Activated CD4-positive, alpha-beta T cell treated with anti-CD3 and anti-CD28 coated beads, Interleukin-2, amount 50 U/mL, for 24 hours (primary cell): ENCODE measurements at places on chromosomes 12 and 14.

GRCh38 chr12:55711786-55712553 lies 3.9 kb upstream of the BLOC1S1 start:
- no peak for DNase-seq

GRCh38 chr14:103436533-103436932 lies 51.3 kb downstream of the MARK3 start:
- DNase-seq: no peak

GRCh38 chr12:107788281-107788680 lies 13.8 kb downstream of the ASCL4 start:
- no peak for DNase-seq

DNA sequence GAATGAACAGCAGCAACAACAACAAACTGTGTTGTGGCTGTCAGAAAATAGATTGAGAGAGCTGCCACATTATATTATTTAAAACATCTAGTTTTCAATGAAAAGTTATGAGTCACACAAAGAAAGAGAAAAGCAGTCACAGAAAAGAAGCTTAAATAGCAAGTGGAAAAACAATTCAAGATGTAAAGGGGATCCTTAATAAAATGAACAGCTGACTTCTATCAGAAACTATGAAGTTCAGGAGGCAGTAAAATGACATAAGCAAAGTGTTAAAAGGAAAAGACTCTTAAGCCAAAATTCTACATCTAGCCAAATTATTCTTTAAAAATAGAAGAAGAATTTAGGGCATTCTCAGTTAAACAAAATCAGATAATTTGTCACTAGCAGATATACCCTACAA lies 5.6 kb downstream of the CLEC14A start:
- no peak for DNase-seq

DNA sequence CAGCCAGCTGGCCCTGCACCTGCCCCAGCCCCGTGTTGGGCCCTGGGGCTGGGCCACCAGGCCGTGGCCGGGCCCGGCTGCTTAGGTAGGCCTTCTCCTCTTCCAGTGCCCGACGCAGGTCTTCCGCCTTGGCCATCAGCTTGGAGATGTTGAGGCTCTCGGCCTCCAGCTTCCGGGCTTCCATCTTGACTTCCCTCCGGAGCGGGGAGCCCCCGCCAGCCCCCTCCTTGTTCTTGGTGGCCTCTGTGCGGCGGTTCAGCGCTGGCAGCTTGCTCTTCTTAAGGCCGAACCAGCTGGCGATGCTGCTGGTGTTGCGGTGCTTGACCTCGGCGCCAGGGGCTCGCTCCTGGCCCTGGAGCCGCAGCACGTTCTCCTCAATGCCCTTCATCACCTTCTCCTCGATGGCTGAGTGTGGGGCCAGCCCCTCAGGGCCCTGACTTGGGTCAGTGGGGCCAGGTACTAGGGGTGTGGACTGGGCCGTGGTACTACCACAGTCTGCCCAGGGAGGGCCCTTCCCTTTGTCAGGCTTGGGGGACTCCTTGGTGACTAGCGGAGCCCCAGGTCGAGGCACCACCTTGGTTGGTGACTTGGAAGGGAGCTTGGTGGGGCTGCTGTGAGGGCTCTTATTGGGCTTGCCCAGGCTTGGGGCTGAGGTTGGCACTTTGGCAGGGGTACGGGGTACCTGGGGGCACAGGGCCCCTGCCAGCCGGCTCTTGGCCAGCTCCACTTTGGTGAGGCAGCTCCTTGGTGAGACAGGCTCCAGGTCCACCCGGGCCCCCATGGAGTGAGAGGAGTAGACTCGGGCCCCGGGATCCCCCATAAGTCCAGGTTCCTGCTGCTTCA lies 33.2 kb downstream of the NCKAP5L start:
- DNase-seq: no peak

- no peak for DNase-seq
These were observed 66.5 kb downstream of the TBC1D30 start for GRCh38 chr12:64890873-64891468.

- DNase-seq: no peak
These were observed 596.8 kb upstream of the FBXO33 start for GRCh38 chr14:40028991-40029390.

GRCh38 chr14:81268016-81268416 lies 47.3 kb upstream of the GTF2A1 start:
- no peak for DNase-seq

DNA sequence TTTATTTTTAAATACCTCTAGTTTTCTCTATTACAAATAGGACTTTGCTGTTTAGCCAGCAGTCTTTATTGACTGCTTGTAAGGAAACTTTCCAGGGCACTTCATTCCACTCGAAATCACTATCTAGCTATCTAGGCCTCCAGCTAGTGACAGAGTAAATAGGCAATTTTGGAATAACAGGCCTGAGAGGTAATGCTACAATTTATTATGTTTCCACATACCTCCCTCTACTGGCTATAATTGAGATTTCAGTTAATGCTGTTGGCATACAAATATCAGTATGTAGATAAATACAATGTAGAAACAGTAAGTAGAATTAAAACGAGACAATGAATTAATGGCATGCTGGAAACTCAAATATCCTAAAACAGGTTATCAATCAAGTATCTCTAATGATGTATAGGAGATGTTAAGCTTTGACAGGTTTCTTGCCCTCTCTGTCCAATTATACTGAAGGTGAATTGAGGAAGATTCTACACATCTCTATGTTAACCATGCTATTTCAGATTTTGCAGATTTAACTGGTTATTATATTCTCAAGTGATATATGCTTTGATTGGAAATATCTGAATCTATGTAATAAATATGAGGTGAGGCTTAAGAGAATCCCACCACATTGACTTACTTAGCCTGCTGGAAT lies 7.2 kb downstream of the DTD2 start:
- no peak for DNase-seq

- no peak for DNase-seq
These were observed 177.7 kb upstream of the FRMD6 start for GRCh38 chr14:51473808-51474565.

DNA sequence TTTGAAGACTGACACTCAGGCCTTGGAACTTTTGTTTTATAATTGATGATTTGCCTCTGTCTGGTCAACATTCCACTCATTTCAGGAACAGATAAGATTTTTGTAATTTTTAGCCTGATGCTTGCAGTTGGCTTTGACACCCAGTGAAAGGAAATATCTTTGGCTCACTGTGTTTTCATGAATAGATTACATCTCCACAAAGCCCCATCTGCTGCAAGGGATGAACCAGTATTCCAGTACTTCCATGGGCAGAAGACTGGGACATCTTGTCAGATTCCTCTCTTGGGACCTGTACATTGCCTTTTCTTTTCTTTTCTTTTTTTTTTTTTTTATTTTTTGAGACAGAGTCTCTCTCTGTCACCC lies 28.4 kb downstream of the GSG1 start:
- DNase-seq: no peak

DNA sequence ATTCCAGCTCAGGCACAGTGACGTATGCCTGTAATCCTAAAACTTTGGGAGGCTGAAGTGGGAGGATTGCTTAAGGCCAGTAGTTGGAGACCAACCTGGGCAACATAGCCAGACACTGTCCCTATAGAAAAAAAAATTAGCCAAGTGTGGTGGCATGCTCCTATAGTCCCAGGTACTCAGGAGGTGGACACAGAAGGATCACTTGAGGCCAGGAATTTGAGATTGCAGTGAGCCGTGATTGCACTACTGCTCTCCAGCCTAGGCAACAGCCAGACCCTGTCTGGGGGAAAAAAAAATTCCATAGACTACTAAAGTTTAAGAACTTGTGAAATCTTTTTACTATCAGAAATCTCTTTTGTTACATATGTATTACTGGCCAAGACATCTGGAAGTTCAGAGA lies 6.6 kb downstream of the FAM177A1 start:
- no peak for DNase-seq

GRCh38 chr14:37988472-37988871 lies 219.2 kb upstream of the SSTR1 start:
- DNase-seq: no peak

DNA sequence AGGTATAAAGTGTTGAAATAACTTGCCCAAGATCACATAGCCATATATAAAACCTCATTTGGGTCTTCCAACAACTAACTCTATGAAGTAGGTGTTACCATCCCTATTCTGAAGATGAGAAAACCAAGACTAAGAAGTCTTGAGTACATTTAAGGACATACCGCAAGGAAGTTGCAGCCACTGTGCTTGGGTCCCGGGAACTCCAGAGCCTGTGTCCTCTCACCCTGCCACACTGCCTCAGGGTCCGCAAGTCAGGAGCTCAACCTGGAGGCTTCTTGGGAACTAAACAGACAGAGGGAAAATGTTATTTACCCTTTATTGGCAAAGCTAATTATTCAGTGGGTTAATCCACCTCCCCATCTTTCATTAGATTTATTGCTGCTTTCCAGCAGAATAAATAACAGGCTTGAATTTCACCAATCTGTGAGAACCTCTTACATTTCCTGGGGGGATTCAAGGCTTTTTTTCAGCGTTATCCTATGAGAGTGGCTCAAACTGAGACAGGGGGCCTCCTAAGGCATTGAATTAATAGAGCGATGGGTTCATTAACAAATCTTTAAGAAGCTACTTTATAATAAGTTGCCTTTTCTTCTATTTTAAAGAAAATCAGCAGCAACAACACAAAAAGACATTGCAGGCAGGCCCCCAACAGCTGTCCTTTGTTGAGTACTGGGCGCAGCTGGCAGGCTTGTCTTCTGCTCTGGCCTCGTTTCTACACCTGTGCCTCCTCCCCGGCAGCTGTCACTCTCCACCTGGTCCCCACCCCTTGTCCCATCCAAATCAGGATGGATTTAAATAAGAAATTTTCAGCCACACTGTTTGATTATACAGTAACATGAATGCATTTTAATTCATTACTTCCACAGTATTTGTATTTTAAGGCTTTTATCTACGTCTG lies 25.3 kb downstream of the PHLDA1 start:
- no peak for DNase-seq

DNA sequence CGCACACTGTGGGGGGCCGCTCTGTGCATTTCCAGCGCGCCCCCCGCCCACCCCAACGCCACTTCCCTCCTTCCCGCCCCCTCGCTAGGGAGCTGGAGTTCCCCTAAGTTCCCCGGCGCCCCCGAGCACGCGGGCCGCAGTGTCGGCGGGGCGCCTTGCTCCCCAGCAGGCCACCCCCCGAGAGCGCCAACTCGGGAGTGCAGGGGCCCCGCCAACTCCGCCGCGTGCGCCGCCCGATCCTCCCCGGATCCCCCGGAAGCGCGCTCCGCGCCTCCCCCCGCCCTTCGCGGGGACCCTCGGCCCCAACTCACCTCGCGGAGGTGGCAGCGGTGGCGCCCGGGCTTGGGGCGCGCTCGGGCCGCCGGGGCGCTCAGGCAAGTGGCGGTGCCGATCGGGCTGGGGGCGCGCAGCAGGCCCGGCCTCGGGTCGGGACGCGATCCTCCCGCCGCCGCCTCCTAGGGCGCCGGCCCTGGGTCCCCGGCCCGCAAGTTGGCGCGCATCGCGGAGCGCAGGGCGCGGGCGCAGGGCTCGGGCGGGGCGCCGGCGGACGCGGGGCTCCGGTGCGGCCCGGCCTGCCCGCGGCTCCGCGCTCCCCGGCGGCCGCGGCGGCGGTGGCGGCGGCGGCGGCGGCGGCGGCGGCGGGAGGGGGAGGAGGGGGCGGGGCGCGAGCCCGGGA lies at the start of gene NCOR2:
Gene NCOR2, minus strand, starts transcription at position 616 of the 676 bp plus-strand sequence. CDS start 72,361 bp downstream, outside the sequence.
- peak; percentile 46 for DNase-seq

DNA sequence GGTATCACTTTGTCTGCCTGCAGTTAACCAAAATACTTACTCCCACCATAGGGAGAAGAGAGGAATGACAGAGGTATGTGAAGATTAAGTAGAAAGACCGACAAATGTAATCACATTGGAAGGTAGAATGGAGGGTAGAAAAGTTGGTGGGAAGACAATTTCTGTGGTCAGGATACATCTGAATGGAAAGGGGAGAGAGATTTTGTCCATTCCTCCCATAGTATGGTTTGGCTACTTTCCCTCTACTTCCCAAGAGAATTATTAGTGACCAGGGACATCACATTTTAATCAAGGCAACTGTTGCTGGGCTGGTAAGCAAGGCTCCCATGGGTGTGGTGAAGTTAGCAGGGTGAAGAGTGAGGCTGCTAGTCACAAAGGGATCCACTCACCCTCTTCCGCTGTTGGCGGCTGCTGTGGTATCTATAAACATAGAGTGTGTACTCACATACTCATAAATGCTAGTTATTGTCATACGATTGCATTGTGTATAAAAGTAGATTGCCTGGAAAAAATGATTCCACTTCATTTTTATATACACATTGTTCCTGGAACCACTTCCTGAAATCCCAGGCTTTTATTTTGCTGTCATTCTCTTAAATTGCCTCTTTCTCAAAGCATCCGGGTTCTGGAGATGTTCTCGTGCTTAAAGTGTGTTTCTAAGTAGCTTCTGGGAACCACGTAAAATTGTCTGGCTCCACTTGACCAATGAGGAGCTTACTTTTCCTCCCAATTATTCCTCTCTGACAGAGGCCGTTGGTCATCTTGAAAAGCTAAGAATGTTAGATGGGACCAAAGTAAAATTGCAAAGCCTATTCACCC lies 413.1 kb downstream of the ZFP36L1 start:
- DNase-seq: no peak

- no peak for DNase-seq
These were observed 246.7 kb downstream of the TTC6 start for GRCh38 chr14:37842106-37842505.

DNA sequence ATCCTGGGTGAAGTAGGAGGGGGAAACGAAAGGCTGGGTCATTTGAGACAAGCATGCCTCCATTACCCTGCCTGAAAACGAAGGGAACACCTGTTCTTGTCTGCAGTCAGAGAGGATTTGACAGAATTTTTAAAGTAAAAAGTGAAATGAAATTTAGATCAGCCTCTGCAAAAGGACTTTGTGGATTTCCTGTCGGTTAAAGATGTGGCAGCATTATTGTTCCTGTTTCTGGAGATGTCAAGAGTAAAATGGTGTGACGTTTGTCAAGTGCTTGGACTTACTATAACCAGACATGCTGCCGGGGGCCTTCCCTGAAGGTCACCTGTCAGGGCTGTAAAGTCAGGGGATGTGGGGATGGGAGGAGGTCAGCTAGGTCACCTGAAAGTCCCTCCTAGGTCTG lies 32.0 kb downstream of the NRXN3 start:
- DNase-seq: no peak

DNA sequence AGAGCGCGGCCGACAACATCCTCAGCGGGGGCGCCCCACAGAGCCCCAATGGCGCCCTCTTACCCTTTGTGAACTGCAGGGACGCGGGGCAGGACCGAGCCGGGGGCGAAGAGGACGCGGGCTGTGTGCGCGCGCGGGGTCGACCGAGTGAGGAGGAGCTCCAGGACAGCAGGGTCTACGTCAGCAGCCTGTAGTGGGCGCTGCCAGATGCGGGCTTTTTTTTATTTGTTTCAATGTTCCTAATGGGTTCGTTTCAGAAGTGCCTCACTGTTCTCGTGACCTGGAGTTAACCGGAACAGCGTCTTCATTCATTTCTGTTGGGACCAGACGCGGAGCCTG lies 103.8 kb upstream of the FKBP4 start:
- DNase-seq: peak; percentile 30

GRCh38 chr14:94914191-94914590 lies 144.3 kb upstream of the GSC start:
- no peak for DNase-seq

DNA sequence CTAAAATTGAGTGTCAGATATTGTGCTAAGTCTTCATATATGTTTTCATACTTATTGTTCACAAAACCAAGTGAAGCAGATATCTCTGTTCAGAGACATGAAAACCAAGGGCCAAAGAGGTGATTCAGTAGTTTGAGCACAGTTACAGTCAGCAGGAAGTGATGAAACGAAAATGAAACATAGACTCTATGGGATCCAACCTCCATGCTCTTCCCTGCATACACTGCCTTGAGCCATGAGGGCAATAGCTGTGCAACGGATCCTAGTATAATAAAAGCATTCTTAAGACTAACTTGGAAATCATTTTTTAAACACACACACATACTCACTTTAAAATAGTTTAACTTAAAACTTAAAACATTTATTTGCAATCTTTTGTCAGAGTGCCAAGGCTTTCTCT lies 27.9 kb downstream of the ESR2 start:
- no peak for DNase-seq

GRCh38 chr12:42426746-42427145 lies 100.8 kb downstream of the PPHLN1 start:
- no peak for DNase-seq
